ENCODE measurements at places on chromosomes 4 and X. TPM values are rescaled to one million over a fixed set of nuclear protein-coding genes. Genes with fewer than 3 reads are reported as not detected.
A peak's percentile ranks its signal among the peaks of the same experiment; 100 is the strongest.

- H3K4me1 ChIP-seq: peaks cover 23% of the 10 kb centered on the region
- no peak for DNase-seq
- H3K27me3 ChIP-seq: no peaks in the 10 kb centered on the region
These were observed 2.3 kb downstream of the HNRNPD start for GRCh38 chr4:82371497-82371896.

DNA sequence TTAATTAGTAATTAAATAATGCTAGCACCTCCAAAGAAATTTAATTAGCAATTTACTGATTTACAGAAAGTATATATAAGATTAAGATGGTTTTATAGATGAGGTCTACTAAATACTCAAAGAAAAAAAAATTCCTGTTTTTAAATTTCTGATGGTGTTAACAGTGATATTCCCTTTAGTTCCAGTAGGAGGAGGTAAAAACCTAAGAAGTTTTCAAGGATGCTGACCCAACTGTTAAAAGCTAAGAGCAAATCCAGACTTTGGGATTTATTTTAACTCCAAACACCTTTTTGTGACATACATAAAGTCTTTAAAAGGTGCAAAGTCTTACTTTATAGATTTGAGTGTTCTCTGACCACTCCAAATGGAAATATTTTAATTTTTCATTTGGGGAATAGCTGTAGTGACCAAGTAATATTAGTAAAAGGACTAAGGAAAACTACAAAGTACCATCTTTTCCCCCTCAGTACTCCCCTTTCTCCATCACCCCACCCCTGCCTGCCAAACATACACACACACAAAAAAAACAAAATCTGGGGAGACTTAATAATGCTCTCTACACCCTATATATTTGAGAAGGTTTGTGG is 34.2 kb upstream of the CSN1S1 start:
- H3K27ac ChIP-seq: no peak overlapping the region
- H3K4me1 ChIP-seq: no peaks in the 10 kb centered on the region

- H3K27ac ChIP-seq: no peak overlapping the region
- H3K4me1 ChIP-seq: no peaks in the 10 kb centered on the region
- H3K4me3 ChIP-seq: no peak overlapping the region
These were observed 35.6 kb upstream of the KCNE5 start for GRCh38 chrX:109660435-109661143.

- no peak overlapping the region for H3K4me3 ChIP-seq
- H3K27ac ChIP-seq: no peak overlapping the region
- DNase-seq: no peak
- H3K36me3 ChIP-seq: no peaks in the 10 kb centered on the region
- no peaks in the 10 kb centered on the region for H3K27me3 ChIP-seq
These were observed 45.4 kb downstream of the TIGD4 start for GRCh38 chr4:152734015-152734698.

DNA sequence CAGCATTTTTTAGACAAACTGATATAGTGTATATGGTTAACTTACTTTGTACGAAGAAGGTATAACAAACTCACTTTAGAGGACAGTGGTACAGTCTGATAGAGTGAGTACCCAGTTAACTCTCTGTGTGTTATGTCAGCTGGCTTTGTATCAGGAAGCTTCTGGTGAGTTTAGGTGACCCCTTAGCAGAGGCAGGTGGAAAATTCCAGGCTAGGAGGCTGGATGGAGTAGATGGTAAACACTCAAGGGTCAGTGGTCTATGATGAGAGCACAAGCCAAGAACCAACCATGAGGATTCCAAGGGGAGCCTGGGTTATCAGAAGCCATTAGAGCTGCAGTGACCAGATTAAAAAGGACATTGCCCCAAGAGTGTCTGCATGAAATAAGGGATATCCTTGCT is 227.3 kb upstream of the CENPE start:
- no peaks in the 10 kb centered on the region for H3K4me1 ChIP-seq
- no peak overlapping the region for H3K27ac ChIP-seq
- no peak for DNase-seq
- H3K36me3 ChIP-seq: no peaks in the 10 kb centered on the region
- H3K4me3 ChIP-seq: no peak overlapping the region

GRCh38 chr4:51958199-51958968 is 61.8 kb downstream of the LRRC66 start:
- no peak overlapping the region for H3K4me3 ChIP-seq
- no peak overlapping the region for H3K27ac ChIP-seq
- no peaks in the 10 kb centered on the region for H3K27me3 ChIP-seq
- H3K36me3 ChIP-seq: no peaks in the 10 kb centered on the region
- no peaks in the 10 kb centered on the region for H3K4me1 ChIP-seq
- no peak for DNase-seq

DNA sequence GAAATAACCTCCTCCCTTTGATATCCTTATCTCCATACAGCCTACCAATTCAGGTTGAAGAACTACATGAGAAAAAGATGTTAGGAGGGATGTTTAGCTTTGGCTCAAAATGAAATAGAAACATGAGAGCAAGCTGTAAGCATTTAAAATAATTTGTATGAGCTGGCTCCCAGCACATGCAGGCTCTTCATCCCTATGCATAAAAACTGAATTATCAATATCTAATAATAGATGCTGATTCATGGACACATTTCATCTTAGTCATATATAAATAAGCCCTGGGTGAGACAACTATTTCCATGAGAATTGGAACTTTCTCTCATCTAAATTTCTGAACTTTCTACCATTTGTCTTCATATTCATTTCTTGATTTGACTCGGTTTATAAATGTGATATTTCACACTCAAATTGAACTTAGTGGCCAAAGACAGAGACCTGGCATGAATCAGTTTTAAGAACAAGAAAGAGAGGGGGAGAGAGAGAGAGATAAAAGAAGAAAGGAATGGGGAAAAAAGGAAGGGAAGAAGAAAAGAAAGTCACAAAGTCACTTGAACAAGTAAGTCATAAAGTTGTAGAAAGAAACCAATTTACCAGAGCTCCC is 48.9 kb upstream of the GPR174 start:
- H3K27ac ChIP-seq: peak overlapping the region; percentile 46
- H3K4me3 ChIP-seq: no peak overlapping the region
- H3K27me3 ChIP-seq: no peaks in the 10 kb centered on the region
- DNase-seq: no peak
- H3K36me3 ChIP-seq: no peaks in the 10 kb centered on the region
- no peaks in the 10 kb centered on the region for H3K4me1 ChIP-seq

The NCBP2L gene
- not detected for total RNA-seq

The MAD2L1 gene
- 1.1 TPM for total RNA-seq

The POU3F4 gene
- total RNA-seq: not detected
